ENCODE measurements at places on chromosomes 12 and 14. TPM values are rescaled to one million over a fixed set of nuclear protein-coding genes. Genes with fewer than 3 reads are reported as not detected.

The ASIC1 gene
- total RNA-seq = 0.30 TPM

The TRIM9 gene
- total RNA-seq = 1.5 TPM

The RTL1 gene
- not detected for total RNA-seq

The CCDC196 gene
- not detected for total RNA-seq

The ATF7 gene
- total RNA-seq = 33.5 TPM
